Hepatocyte (in vitro differentiated cells): ENCODE measurements at places on chromosomes 1 and 21. TPM values are rescaled to one million over a fixed set of nuclear protein-coding genes. Genes with fewer than 3 reads are reported as not detected.

The APCS gene
- 1.2 TPM in 1 of 2 replicates, not detected in the other for total RNA-seq

The OR10Z1 gene
- not detected in 2 replicates for total RNA-seq

The PLA2G4A gene
- 19.3 and 24.9 TPM in 2 replicates for total RNA-seq

The LRRC8B gene
- total RNA-seq, result 5.1 and 9.5 TPM in 2 replicates

The TAS1R1 gene
- not detected in 2 replicates for total RNA-seq

The EIF4G3 gene
- total RNA-seq, result 42.2 and 48.5 TPM in 2 replicates

The NR0B2 gene
- total RNA-seq, result 37.4 and 39.1 TPM in 2 replicates

The PIGC gene
- total RNA-seq, result 38.6 and 42.0 TPM in 2 replicates

The UBE2U gene
- not detected in 2 replicates for total RNA-seq

The GPR25 gene
- not detected in 2 replicates for total RNA-seq

The CFAP45 gene
- 0.43 TPM in 1 of 2 replicates, not detected in the other for total RNA-seq

The AIM2 gene
- 0.30 TPM in 1 of 2 replicates, not detected in the other for total RNA-seq

The UTS2 gene
- total RNA-seq, result 0.16 TPM in 1 of 2 replicates, not detected in the other

The PTPRC gene
- total RNA-seq, result 0.44 and 0.87 TPM in 2 replicates

The DNAJC16 gene
- 21.1 and 29.7 TPM in 2 replicates for total RNA-seq

The RGS13 gene
- total RNA-seq, result 3.3 and 4.4 TPM in 2 replicates

The CD84 gene
- total RNA-seq, result 0.23 and 0.60 TPM in 2 replicates

The KRTAP10-11 gene
- not detected in 2 replicates for total RNA-seq

The NKAIN1 gene
- total RNA-seq, result 1.2 and 2.2 TPM in 2 replicates

The ZNF281 gene
- 20.6 and 26.6 TPM in 2 replicates for total RNA-seq

The SLC2A5 gene
- total RNA-seq, result 7.2 TPM in 2 replicates

The CA6 gene
- total RNA-seq, result not detected in 2 replicates

The IFNLR1 gene
- 5.8 and 6.4 TPM in 2 replicates for total RNA-seq

The MCOLN2 gene
- total RNA-seq, result 0.63 and 1.2 TPM in 2 replicates

The MEX3A gene
- 11.0 and 12.0 TPM in 2 replicates for total RNA-seq

The MACO1 gene
- 27.0 and 27.2 TPM in 2 replicates for total RNA-seq

The APOBEC4 gene
- 0.37 TPM in 1 of 2 replicates, not detected in the other for total RNA-seq

The KCNT2 gene
- total RNA-seq, result 8.1 and 8.8 TPM in 2 replicates

The KAZN gene
- 7.9 and 9.3 TPM in 2 replicates for total RNA-seq

The LYSMD1 gene
- total RNA-seq, result 13.0 and 16.2 TPM in 2 replicates

The CDK18 gene
- 4.5 and 8.0 TPM in 2 replicates for total RNA-seq

The SPRR1A gene
- total RNA-seq, result not detected in 2 replicates

The LCE3D gene
- not detected in 2 replicates for total RNA-seq
